Nephron progenitor cell (in vitro differentiated cells): ENCODE measurements at places on chromosomes 4 and X.

DNA sequence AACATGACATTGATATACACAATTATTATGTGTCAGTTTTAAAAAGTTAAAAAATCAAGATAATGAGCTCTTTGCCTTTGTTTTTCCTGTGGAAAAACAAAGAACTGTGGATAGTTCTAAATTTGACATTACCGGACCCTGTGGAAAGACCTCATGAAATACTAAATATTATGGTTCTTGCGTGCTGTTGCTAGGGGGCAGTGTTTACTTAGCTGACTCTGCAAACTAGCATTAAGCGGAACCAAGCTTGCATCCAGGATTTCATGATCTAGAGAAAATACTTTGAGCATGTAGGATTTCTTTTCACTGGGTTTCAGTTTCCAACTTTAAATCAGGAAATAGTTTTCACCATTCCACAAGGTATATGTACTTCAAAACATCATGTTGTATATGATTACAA is 33.6 kb downstream of the CLCN4 start:
- DNase-seq = peak; percentile 14

DNA sequence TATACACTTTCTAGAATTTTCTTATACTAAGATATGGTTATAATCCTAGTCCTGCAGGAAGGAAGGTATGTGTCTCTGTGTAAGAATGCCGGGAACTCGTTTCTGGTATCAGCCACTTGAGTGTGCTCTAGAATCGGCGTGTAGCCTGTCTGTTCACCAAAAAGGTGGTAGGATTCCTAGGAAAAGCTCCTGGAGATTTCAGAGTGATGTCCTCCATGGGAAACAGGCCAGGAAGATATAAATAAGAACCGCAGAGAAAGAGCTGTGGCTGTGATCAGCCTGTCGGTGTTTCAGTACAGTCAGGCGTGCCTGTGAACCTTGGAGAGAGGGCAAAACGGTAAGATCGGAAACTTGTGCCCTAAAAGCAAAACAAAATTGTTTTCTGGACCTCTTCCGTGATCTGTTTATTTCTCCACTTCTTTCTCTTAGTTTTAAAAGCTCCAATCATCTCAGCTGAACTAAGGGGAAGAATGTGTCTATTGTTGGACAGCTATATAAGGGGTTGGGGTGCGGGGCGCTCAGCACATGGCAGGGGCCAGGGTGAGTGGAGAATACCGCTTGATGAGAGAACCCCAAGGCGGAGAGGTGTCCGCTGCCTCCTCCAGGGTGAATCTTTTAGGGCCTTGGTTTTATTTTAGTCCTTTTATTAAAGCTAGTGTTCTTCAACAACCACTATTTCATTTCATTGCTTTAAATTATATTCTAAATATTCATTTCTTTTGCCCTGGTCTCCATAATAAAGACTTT is 303.8 kb upstream of the TENM3 start:
- DNase-seq = no peak

GRCh38 chr4:42074294-42074693 is 78.2 kb downstream of the BEND4 start:
- DNase-seq = no peak

DNA sequence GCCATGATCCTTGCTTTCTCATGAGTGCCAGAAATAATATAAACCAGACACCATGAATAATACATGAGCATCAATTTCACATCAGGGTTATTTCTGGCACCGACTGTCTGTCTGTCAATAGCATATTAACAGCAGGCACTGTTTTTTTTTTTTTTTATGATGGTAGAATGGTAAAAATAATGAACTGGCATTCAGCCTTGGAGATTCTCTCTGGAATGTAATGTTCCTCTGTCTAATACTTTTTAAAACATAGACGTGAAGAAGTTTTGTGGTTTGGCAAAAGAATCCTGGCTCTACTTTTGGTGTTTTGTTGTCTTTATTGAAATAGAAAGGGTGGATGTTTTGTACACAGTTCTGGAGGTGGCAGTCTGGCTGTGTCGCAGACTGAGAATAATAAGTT is 874.6 kb upstream of the PRKX start:
- DNase-seq = no peak

DNA sequence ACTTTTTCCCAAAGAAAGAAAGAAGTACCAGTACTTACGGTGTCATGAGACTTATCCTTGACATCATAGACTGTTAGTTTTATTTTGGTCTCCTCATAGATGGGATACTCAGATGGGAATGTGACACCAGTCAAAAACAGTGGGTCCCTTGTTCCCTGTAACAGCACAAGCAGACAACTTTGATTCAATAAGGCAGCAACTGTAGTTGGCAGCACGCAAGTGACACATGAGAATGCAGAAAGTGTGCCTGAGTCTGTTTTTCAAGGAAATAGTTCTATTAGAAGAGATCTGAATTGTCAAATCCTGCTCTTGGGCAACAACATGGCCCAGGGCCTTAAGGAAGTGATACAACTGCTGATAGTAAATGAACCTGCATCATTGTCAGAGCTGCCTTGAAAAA is 443.2 kb downstream of the INPP4B start:
- no peak for DNase-seq
